Retinal pigment epithelial cell (primary cell): ENCODE measurements at places on chromosomes 3 and 15.

- DNase-seq = peak; percentile 20
These were observed 21.2 kb upstream of the SHC4 start for GRCh38 chr15:48984811-48985352.

DNA sequence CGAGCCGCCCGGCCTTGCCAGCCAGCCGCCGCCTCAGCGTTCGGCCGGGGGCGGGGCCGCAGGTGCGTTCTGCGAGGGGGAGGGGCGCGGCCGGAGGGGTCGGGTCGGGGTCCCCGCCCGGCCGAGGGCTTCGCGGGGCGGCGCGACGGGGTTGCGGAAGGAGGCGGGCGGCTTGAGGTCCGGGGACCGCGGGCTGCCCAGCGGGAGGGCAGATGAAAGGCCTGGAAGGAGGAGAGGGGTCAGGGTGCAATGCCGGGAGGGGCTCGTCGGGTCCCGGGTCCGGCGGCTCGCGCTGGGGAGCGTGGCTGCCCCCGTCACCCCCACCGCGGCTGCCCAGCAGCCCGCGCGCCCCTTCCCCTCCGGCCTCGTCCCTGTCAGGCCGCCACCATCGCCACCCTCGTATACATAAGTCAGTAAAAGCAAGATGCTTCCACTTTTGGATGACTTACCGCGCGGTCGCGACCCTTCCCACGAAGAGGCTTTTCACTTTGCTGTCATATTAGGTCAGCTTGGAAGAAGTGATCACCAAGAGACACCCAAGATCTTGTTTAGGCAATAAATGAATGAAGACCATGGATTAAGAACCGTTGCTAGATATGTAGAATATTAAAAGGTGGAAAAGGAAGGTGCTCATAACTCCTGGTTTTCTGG, 620 bp upstream of the ANP32A start:
- DNase-seq = no peak

GRCh38 chr15:41554343-41554742, 4.7 kb upstream of the TYRO3 start:
- no peak for DNase-seq

DNA sequence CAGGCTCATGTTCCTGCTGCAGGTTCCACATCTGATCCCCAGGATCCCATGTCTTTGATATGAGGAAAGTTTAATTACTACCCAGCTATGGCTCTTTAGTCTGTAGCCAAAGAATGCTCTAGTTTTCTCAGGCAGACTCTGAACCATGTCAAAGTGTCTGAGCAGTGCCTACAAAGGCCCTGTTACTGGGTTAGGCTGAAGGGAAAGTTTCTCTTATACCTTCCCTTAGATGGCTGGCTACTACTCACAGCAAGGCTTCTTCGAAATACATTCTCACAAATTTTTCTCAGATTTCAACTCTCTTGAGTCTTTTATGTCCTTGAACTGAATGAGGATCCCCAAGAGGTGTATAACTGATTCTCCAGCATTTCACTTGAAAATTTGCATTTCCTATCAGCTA, 102.4 kb downstream of the NR1D2 start:
- no peak for DNase-seq

DNA sequence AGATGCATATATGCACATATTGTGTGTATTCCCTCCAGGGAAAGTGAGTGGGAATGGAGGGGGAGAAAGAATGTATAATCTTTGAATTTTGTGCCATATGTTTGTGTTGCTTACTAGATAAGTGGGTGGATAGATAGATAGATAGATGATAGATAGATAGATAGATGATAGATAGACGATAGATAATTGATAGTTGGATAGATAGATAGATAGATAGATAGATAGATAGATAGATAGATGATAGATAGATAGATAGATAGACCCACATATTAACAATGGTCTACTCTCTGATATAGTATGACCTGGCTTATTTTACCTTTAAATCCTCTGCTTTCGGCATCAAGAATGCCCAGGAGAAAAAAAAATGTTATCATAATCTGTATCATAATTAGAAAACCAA, 21.2 kb downstream of the GJD2 start:
- no peak for DNase-seq

GRCh38 chr3:24162929-24163328, 217.8 kb downstream of the NR1D2 start:
- DNase-seq = no peak
